DMS53 (cell line): ENCODE measurements at places on chromosomes 3 and 15.

GRCh38 chr3:184820525-184820924 lies 8.6 kb downstream of the VPS8 start:
- no peak for DNase-seq

- no peak for DNase-seq
These were observed 47.5 kb downstream of the ABTB1 start for GRCh38 chr3:127720161-127720823.

- DNase-seq, result no peak
These were observed 6.7 kb downstream of the TNFSF10 start for GRCh38 chr3:172516318-172517214.

GRCh38 chr3:50353245-50354004 lies 2.8 kb downstream of the CYB561D2 start:
- DNase-seq, result no peak

- DNase-seq, result no peak
These were observed 999 bp upstream of the KIF7 start for GRCh38 chr15:89656116-89656815.

DNA sequence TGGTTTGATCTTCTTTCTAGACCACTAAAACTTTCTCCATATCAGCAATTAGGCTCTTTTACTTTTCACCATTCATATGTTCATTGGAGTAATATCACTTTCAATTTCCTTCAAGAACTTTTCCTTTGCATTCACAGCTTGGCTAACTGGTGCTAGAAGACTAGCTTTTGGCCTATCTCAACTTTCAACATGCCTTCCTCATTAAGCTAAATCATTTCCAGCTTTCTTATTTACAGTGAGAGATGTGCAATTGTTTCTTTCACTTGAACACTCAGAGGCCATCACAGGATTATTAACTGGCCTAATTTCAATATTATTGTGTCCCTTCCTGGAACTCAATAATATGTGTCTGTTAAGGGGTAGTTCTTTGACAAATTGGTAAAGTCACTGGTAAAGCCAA lies 42.8 kb upstream of the PLOD2 start:
- DNase-seq, result no peak

- no peak for DNase-seq
These were observed 80.1 kb downstream of the SETD2 start for GRCh38 chr3:47083786-47084185.

DNA sequence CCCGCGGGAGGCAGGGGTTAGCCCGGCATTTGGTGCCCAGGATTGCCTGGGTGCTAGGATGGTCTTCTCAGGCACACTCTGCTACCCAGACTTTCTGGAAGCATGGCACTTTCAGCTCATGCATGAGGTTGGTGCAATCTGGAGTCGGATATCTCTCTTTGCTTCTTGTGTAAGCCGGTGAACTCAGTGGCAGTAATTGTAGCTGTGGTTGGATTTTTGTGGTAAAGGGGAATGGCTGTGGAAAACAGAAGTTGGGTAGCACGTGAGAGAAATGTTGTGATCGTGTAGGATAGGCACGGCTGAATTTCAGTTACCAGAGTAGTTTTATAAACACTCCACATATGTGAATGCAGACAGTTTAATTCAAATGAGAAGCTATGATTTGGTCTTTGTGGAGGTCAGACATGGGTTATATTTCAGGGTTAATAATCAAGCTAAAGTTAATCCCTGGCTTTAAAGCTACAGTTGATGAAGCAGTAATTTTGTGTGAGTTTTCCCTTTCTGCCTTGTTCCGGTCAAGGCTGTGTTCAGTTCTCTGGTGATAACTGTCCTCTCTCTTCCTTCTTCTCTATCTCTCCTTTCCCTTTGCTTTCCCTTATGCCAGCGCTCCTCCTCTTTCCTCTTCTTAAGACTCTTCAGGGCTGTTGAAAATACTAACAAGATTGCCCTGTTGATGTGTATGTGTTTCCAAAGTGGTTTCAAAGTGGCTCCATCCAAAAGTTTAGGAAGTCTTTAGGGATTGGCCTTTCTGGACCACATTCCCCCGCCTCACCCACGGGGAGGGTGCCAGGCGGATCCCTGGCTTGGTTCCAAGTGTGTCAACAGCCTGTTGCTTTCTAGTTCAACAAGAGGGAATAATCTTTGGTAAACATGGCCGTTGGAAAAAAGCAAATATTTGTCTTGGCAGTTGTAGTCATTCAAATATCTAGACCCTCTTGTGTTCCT lies 404.6 kb upstream of the C2CD4B start:
- peak; percentile 94 for DNase-seq

- DNase-seq, result peak; percentile 29
These were observed 29.6 kb upstream of the SELENOK start for GRCh38 chr3:53921296-53921695.

DNA sequence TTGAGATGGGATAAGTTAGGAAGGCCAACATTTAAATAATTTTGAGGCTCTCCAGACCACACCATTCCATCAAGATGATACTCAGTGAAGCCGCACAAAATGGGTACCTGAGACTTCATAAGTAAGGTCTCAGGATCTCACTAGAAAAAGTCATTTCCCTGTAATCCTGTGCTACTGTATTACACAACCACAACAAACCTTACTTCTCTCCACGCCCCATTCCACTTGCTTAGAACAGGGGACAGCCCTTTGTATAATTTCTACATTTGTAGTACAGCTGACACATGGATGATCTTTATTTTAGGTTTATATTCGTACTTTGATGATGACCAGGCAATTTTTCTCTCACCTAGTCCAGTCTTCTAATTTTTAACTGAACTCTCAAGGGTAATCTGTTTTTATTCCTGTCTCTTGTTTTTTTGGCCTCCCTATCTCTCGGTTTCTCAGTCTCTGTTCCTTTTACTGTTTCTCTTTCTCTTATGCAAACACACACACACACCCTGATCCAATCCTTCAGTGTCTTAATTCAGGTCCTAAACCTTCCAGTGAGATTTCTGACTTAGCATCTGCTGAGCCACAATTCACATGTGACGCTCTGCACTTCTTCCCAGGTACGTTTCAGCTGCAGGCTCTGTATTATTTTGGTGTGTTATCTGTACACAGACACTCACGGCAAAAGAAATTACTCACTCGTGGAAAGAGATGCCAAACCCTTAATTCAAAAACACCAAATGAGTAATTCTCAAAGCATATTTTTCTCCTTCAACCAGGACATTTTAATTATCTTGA lies 223.2 kb upstream of the THBS1 start:
- DNase-seq, result no peak

- DNase-seq, result no peak
These were observed 18.0 kb downstream of the ICE2 start for GRCh38 chr15:60460931-60461330.
